ENCODE measurements at places on chromosomes 7 and 10. TPM values are rescaled to one million over a fixed set of nuclear protein-coding genes. Genes with fewer than 3 reads are reported as not detected.

Gene GPNMB
- 479 TPM for total RNA-seq

GRCh38 chr10:23174074-23174976 is 17.8 kb upstream of the PTF1A start:
- DNase-seq = no peak

DNA sequence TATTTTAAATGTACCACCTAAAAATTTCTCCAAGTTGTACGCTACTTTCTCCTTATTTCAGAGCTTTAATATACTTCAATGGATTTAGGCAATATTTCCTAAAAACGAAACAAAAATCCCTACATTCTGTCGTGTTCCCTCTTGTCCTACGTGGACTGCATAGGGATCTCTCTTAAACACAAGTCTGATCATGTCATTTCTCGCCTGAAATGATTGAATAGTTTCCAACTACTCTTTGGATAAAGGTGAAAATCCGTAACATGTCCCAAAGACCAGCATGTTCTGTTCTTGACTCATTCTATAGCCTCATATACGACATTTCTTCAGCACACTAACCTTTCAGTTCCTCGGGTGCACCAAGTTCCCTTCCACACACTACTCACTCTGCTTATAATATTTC is 17.7 kb upstream of the TPK1 start:
- DNase-seq = no peak

Gene EVX1
- total RNA-seq = not detected

Gene KIFBP
- total RNA-seq = 59.3 TPM

DNA sequence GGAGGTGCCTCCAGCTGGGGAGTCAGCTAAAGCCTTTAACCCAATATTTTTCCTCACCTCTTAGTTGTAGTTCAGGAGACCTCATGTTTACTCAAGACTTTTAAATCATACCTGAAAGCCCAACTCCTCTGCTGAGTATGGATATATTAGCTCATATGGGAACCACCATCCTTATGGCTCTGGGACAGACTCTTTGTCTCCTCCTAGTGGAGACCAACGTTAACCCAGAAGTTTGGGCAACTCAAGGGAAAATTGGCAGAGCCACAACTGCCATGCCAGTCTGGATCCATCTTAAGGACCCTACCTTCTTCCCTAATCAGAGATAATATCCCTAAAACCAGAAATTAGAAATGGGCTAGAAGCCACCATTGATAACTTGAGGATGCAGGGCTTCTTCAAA is 80.8 kb downstream of the TMEM106B start:
- DNase-seq = no peak

DNA sequence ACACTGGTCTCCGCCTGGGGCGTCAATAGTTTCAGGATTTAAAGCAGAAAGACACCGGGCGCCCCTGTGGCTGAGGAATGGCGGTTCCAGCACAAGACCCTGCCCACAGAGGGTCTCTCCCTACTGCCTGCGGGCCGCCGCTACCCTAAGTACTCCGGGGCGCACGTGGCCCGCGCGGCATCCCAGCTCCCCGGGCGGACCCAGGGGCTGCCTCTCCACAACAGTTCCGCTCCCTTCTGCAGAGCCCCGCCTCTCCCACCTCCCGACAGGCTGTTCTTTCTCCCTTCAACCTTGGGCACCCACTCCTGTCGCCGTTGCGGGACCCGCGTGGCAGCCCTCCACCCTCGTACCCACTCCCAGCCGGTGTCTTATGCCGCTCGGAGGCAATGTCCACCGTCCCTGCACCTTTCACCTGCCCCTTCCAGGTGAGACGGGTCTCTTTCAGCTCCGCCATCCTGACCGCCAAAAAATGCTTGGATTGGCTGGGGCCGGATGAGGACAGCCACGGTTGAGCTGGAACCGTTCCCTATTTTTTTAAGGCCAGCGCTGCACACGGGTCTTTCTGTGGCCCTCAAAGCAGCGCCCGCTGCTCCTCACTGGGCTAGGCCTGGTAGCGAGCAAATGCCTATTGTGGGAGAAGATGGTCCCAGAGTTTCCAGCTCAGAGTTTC is 1.6 kb upstream of the NKX2-3 start:
- DNase-seq = no peak

GRCh38 chr7:24864214-24864817 is 107.1 kb upstream of the GSDME start:
- DNase-seq = no peak

DNA sequence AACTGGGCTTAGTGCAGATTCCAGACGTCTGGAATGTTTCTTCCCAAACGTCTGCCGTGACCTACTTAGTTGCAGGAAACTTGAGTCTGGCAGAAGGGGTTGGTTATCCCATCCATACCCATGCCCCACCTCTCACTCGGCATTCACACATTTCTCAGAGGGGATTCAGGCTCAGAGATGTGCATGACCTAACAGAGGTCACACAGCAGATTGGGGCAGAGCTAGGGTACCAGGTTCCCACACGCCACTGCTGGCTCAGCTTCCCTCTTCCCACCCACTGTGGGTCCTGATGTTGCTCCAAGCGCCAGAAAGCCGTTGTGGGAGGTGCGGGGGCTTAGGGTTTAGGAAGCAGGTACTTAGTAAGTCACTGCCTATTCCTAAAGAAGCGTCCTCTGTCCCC is 3.0 kb downstream of the UCMA start:
- DNase-seq = no peak

Gene TMEM225B
- not detected for total RNA-seq

Gene SUFU
- 4.8 TPM for total RNA-seq

DNA sequence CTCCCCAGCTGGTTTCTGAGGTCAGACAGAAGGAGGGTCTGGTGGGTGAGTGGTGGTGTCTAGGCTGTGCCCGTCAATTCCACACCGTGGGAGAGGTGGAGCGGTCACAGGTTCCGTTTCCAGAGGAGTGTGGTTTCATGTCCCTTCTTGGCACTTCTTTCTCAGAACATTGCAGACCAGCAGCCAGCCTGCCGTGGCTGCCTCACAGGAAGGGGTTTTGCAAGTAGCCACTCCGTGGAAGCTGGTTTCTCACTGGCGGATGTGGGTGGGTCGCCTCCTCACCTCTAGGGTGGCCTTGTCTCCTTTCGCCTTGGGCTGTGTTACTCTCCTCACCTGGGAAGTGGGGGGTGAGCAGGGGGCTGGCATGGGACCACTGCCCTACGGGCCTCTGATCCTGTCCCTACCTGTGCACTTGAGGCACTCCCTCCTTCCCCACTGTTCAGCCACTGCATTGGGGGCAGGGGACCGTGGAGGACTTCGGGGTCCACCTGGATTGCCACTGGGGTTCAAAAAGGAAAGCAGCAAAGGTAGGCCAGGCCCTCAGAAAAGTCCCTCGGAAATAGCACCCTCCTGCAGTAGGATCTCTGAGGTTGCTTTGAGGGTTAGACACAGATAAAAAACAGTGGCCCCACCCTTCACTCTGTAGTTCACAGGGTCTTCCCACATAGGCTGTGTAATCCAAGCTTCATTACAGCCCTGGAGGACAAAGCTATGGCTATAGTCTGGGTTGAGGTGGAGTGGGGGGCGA is 33.9 kb downstream of the TSPAN14 start:
- no peak for DNase-seq

DNA sequence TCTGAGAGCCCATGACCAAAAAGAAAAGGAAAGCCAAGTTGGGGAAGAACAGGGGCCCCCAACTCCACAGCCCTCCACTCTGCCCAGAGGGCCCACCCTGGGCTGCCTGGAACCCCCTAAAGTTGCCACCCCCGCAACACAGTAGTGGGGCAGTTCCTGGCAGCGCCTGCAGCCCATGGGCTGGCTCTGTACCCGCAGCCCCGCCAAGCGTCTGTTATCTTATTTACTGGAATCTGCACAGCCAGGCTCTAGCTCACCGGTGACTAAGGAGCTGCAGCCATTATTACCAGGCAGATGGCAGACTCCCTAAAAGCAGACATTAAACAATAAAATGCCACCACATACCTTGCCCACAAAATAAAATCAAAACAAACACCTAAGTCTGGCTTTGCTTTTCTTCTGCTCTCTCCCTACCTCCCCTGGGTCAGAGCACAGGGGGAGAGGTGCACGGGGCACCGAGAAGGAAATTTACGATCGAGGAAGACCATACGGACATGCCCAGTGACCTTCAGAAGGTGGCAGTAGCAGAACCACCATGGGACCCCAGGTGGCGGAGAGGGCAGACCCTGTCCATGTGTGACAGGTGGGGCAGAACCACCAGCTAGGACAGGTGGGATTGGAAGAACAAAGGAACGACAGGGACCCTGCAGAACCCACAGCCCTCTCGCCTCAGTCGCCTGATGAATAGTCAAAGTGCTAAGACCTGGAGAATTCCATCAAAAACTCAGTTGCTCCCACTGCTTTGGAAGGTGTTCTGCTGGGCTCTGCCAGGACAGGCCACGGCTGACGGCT is 66.3 kb downstream of the PRKAG2 start:
- DNase-seq = no peak

GRCh38 chr10:58475322-58476277 is 37.1 kb upstream of the BICC1 start:
- DNase-seq = peak; percentile 94

DNA sequence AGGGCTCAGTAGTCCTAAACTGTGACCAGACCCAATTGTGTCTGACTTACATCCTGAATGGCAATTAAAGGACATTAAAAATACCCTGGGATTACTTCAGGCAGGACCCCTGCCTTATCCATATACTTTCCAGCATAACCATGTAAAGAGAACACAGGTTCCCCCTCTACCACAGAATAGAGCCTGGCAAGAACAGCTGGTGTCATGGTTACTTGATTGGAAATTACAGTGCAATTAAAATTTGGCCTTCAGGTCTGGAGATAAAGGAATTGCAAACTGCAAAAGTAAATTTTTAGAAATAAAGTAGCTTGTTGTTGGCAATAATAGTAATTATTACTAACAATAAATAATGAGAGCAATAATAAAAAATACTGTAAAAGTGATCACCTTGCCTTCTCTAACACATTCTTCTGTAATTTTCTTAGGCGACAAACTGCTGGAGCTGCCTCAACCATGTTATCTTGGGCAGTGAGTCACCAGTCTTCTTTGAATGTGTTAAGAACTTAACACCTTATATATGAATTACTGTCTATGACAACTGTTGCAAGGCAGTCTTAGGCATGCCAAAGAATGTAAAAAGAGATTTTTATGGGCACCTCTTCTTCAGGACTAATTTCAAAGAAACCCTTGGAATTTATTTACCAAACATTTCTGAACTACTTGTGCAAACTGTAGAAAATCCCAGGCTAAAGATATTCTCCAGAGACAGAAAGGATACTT is 53.7 kb downstream of the HIBADH start:
- peak; percentile 7 for DNase-seq

DNA sequence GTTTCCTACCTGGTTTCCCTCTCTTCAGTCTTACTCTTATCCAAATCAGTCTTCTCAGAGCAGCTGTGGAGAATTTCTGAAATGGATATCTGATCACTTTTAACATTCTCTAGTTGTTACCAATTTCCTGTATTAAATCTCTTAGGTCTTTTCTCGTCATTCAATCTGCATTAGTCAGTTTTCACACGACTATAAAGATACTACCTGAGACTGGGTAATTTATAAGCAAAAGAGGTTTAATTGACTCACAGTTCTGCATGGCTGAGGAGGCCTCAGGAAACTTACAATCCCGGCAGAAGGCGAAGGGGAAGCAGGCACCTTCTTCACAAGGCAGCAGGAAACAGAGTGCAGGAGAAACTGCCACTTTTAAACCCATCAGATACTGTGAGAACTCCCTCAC is 444.8 kb downstream of the GATA3 start:
- DNase-seq = no peak

- no peak for DNase-seq
These were observed 243.5 kb downstream of the TRIL start for GRCh38 chr7:28714459-28715120.

- peak; percentile 34 for DNase-seq
These were observed 110.8 kb downstream of the MYL10 start for GRCh38 chr7:101518336-101518735.

Gene ZRANB1
- total RNA-seq = 19.6 TPM

- DNase-seq = peak; percentile 32
These were observed 21.4 kb upstream of the HELLS start for GRCh38 chr10:94524146-94524545.

DNA sequence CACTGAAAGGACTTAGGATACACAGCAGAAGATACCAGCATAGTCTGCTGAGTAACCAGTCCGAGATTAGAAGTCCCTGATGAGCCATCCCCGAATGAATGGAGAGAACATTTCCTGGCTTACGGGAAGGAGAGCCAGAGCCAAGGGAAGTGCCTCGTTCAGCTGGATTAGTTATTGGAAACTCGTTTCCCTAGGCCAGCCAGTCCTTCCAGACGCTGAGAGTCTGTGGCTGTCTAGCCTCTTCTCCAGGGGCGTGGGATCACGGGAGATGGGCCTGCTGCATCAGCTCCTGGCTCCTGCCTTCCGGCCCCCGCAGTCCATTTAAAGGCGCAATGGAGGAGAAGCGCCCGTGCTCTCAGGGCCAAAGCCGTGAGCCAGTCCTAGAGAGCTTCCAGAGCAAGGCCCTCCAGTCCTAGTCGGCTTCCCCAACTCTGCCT is 712.8 kb downstream of the PARD3 start:
- peak; percentile 90 for DNase-seq

DNA sequence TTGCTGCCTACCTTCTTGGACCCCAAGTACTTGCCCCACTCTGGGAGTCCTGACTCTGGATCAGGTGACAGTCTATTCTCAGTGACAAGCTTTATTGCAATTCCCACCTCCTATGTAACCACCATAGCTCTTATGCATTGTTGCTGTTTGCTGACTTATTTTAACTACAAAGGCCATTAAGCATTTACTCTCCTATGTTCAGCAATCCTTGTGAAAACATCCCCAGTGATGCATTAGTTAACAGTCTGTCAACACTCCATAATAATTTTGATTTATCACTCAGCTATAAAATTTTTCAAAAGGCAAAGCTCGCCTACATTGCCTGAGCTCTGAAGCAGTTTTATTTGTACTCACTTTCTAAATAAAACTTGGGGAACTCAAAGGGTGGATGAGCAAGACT is 871.8 kb upstream of the SORCS1 start:
- DNase-seq = no peak

DNA sequence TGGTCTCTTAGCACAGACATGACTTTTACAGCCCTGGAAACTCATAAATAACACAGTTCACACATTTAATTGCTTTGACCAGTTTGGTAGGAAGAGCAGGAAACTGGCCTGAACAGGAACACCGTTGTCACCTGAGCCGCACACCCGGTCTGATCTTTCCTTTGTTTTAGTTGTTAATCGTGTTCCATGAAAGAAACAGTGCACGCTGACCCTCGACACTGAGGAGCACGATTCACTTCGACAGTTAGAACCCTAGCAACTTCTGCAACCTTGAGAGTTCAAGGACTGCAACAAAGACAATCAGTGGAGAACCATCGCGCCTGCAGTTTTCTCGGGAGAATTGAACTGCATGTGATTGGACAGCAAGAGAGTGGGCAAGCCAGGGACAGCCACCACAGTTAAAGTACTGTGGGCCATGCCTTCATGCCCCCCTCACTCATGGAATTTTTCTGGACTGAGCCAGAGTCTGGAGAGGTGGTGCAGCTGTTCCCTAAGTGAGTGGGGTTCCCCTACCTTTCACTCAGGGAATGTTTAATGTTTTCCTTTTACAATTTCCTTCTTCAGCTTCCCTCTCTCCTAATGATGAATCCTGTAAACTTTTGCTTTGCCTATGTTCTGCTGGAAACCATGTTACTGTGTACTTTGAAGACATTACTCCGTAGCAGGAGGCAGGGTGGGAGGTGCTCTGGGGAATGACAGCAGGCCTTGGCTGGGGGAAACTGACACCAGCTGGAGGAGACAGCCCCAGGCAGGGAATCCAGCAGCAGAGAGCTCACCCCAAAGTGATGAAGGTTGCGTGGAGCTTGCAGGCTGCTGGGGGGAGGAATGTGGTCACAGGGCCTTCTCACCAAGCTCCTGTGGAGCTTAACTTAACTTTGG is 198.7 kb downstream of the ZNF438 start:
- no peak for DNase-seq

Gene SCART1
- total RNA-seq = 1.6 TPM

- DNase-seq = no peak
These were observed 44.0 kb upstream of the PDLIM1 start for GRCh38 chr10:95334805-95335144.

GRCh38 chr7:19378345-19378714 is 233.1 kb upstream of the FERD3L start:
- no peak for DNase-seq
